ENCODE measurements at places on chromosomes 5 and 9. TPM values are rescaled to one million over a fixed set of nuclear protein-coding genes. Genes with fewer than 3 reads are reported as not detected.

The FLT4 gene
- 38.6 TPM for total RNA-seq

The TSC1 gene
- 44.9 TPM for total RNA-seq

The GALNT12 gene
- 28.3 TPM for total RNA-seq

The FSTL4 gene
- 0.67 TPM for total RNA-seq

The QRFP gene
- not detected for total RNA-seq

The CTXN3 gene
- not detected for total RNA-seq

The SLC6A7 gene
- not detected for total RNA-seq

The DNAJB5 gene
- 8.3 TPM for total RNA-seq

DNA sequence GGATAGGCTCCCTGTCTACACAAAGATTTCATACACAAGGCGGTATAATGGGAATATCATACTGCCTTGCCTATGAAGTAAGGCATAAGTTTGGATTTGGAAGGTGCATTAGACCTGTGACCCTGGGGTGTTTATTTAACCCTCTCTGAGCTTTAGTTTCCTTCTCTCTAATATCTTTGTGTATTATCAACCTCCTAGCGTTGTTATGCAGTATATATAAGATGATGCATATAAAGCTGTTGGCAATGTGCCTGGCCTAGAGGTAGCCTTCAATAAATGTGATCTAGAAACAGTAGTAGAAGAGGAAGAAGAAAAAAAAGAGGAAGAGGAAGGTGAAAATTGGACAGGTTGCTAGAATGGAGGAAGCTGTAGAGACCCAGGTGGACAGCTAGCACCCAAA lies 311.6 kb upstream of the CLINT1 start:
- DNase-seq, result no peak
- no peaks in the 10 kb centered on the region for H3K4me1 ChIP-seq
- no peaks in the 10 kb centered on the region for H3K36me3 ChIP-seq
- H3K27me3 ChIP-seq, result peaks cover 5% of the 10 kb centered on the region
- no peak overlapping the region for H3K4me3 ChIP-seq
- no peak overlapping the region for H3K27ac ChIP-seq

- H3K36me3 ChIP-seq, result no peaks in the 10 kb centered on the region
- DNase-seq, result no peak
- H3K27me3 ChIP-seq, result no peaks in the 10 kb centered on the region
- H3K4me3 ChIP-seq, result no peak overlapping the region
- H3K27ac ChIP-seq, result no peak overlapping the region
These were observed 537.8 kb upstream of the BRINP1 start for GRCh38 chr9:119907056-119907455.

- H3K27ac ChIP-seq, result no peak overlapping the region
- no peak for DNase-seq
- H3K4me3 ChIP-seq, result no peak overlapping the region
- no peaks in the 10 kb centered on the region for H3K36me3 ChIP-seq
These were observed 13.6 kb upstream of the LMNB1 start for GRCh38 chr5:126763371-126763770.

DNA sequence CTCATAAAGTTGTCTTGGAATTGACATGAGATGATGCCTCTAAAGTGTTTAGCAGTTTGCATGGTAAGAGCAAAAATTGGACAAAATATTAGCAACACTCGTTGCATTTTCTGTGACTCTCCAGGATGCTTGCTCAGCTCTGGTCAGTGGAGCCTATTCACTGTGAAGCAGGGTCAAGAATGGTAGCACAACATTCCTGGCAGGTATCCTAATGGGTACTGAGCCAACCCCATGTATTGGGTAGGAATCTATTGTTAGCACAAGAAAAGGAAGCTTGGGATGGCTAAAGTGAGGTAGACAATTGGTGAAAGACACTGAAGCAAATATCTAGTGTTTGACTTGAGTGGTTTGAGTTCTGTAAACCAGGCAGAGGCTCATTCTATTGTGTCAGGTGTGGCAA lies 10.4 kb upstream of the ACTBL2 start:
- H3K27ac ChIP-seq, result no peak overlapping the region
- no peaks in the 10 kb centered on the region for H3K36me3 ChIP-seq
- peaks cover 14% of the 10 kb centered on the region for H3K4me1 ChIP-seq
- no peak overlapping the region for H3K4me3 ChIP-seq

- no peak overlapping the region for H3K4me3 ChIP-seq
- no peaks in the 10 kb centered on the region for H3K27me3 ChIP-seq
- DNase-seq, result peak; percentile 44
- no peak overlapping the region for H3K27ac ChIP-seq
- peaks cover 8% of the 10 kb centered on the region for H3K36me3 ChIP-seq
These were observed 86.2 kb downstream of the GIN1 start for GRCh38 chr5:103033696-103034095.

- no peak overlapping the region for H3K4me3 ChIP-seq
- no peaks in the 10 kb centered on the region for H3K4me1 ChIP-seq
- no peak overlapping the region for H3K27ac ChIP-seq
- H3K27me3 ChIP-seq, result no peaks in the 10 kb centered on the region
- DNase-seq, result no peak
These were observed 274.4 kb upstream of the SEMA6A start for GRCh38 chr5:116848954-116849581.

GRCh38 chr5:5523066-5523505 lies 100.6 kb downstream of the ICE1 start:
- H3K36me3 ChIP-seq, result no peaks in the 10 kb centered on the region
- no peak overlapping the region for H3K4me3 ChIP-seq
- H3K4me1 ChIP-seq, result peaks cover 3% of the 10 kb centered on the region
- H3K27me3 ChIP-seq, result no peaks in the 10 kb centered on the region
- no peak for DNase-seq

- H3K36me3 ChIP-seq, result no peaks in the 10 kb centered on the region
- no peak overlapping the region for H3K4me3 ChIP-seq
- H3K27ac ChIP-seq, result no peak overlapping the region
- no peaks in the 10 kb centered on the region for H3K27me3 ChIP-seq
- peak; percentile 59 for DNase-seq
These were observed 2.7 kb upstream of the GBGT1 start for GRCh38 chr9:133166392-133166791.

- H3K4me3 ChIP-seq, result no peak overlapping the region
- no peaks in the 10 kb centered on the region for H3K36me3 ChIP-seq
- H3K27ac ChIP-seq, result no peak overlapping the region
- H3K27me3 ChIP-seq, result no peaks in the 10 kb centered on the region
- no peaks in the 10 kb centered on the region for H3K4me1 ChIP-seq
- no peak for DNase-seq
These were observed 334.0 kb downstream of the PSAT1 start for GRCh38 chr9:78630966-78631365.

DNA sequence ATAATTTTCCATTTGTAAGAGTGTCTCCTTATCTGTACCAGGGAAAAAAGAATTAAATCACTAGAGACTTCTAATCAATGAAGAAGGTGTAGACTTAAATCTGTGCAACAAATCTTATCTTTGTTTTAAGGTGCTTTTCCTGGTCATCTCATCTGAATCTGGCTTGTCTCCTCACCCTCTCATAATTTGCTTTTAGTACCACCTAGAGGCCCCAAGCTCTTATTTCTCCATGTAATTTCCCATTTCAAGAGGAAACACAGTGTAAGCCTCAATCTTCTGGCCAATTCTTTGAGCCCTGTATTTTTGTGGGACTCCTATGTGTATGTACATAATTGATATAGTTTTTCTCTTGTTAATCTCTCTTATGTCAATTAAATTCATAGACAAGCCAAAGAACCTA lies 1975.3 kb upstream of the CDH6 start:
- no peaks in the 10 kb centered on the region for H3K4me1 ChIP-seq
- H3K4me3 ChIP-seq, result no peak overlapping the region
- DNase-seq, result no peak
- no peak overlapping the region for H3K27ac ChIP-seq
- H3K36me3 ChIP-seq, result no peaks in the 10 kb centered on the region
- no peaks in the 10 kb centered on the region for H3K27me3 ChIP-seq

DNA sequence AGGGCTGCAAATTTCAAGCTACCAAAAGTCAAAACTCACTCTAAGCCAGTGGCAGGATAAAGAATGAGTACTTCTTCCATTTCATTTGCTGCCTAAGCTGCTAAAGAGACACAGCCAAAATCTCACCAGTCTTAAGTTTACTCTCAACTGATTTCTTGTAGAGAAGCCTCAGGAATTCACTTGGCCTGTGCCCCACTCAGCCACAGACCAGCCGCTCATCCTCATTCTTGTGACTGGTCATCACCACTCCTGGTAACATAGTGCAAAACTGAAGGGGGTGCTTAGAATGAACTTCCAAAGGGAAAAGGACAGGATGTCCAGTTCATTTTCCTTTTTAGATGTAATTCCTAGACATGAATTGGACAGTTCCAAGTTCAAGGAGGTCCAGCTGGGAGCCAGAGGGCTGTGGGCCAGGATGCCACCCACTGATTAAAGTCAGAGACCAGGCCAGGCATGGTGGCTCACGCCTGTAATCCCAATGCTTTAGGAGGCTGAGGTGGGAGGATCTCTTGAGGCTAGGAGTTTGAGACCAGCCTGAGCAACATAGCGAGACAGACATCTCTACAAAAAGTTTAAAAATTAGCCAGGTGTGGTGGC lies 72.7 kb upstream of the RANBP3L start:
- H3K27ac ChIP-seq, result peak overlapping the region; percentile 63
- no peak overlapping the region for H3K4me3 ChIP-seq
- peaks cover 14% of the 10 kb centered on the region for H3K4me1 ChIP-seq
- H3K27me3 ChIP-seq, result no peaks in the 10 kb centered on the region
- DNase-seq, result no peak
- H3K36me3 ChIP-seq, result no peaks in the 10 kb centered on the region

DNA sequence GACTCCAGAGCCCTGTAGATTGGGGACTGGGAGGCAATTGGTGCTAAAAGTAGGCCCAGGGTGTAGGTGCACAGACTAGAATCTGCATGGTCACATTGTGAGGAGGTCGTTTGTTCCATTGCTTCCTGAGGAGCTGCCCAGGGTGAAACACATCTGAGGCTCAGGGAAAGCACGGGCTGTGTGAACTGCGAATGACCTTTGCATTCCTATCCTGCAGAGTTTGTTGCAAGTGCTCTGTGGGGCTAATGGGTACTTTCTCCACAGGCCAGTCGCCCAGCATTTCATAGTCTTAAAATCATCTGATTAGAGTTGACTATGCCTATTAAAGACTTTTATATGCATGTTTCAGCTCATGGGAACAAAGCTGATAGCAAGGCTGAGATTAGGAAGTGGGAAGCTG lies 14.4 kb upstream of the SLC46A2 start:
- DNase-seq, result no peak
- H3K36me3 ChIP-seq, result no peaks in the 10 kb centered on the region
- H3K4me3 ChIP-seq, result no peak overlapping the region
- no peak overlapping the region for H3K27ac ChIP-seq
- H3K27me3 ChIP-seq, result no peaks in the 10 kb centered on the region

- H3K27me3 ChIP-seq, result no peaks in the 10 kb centered on the region
- DNase-seq, result peak; percentile 87
- H3K4me1 ChIP-seq, result peaks cover 62% of the 10 kb centered on the region
- H3K4me3 ChIP-seq, result peak overlapping the region; percentile 23
- H3K36me3 ChIP-seq, result peaks cover 44% of the 10 kb centered on the region
These were observed 25.8 kb downstream of the FPGS start for GRCh38 chr9:127828262-127829031.

GRCh38 chr9:136206602-136207275 lies 1.8 kb upstream of the LHX3 start:
- no peak overlapping the region for H3K27ac ChIP-seq
- no peak for DNase-seq
- H3K4me1 ChIP-seq, result no peaks in the 10 kb centered on the region
- no peaks in the 10 kb centered on the region for H3K36me3 ChIP-seq
- no peak overlapping the region for H3K4me3 ChIP-seq
- H3K27me3 ChIP-seq, result peaks cover 36% of the 10 kb centered on the region

DNA sequence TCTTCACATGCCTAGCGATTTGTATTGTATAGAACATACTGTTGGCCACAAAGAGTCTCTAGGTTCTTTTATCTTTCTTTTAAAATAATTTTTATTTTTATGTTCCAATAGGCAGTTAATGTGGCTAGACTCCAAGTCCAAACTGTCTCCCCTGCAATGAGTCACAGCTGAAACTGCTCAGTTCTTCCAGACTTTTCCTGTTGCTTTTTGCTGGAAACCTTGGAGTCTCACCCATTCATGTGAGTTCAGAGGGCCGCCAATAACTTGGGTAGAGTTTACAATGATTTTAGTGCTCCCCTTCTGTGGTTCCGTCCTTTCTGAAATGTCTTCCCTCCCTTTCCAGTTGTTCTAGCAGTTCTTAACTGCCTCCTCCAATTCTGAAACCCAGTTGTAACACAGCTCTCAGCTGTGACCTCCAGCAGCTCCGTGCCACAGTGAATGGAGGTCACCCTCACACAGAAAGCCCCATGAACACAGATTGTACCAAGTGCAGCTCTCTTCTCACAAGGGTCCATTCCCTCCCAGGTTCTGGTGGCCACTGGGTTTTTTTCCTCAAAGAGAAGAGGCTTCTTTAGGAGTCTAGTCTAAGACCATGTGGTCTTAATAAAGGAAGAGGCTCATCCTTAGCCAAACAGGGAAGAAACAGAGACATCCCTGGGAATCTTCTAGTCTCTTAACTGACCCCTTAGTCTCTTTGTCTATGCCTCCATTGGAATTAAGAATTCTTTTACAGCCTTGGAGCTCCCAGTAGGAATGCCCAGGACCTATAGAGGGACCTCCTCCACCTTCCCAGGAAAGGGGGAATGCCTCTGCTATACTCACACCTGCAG lies 198.5 kb downstream of the SPOCK1 start:
- H3K4me1 ChIP-seq, result no peaks in the 10 kb centered on the region
- no peaks in the 10 kb centered on the region for H3K36me3 ChIP-seq
- DNase-seq, result no peak
- no peak overlapping the region for H3K4me3 ChIP-seq

DNA sequence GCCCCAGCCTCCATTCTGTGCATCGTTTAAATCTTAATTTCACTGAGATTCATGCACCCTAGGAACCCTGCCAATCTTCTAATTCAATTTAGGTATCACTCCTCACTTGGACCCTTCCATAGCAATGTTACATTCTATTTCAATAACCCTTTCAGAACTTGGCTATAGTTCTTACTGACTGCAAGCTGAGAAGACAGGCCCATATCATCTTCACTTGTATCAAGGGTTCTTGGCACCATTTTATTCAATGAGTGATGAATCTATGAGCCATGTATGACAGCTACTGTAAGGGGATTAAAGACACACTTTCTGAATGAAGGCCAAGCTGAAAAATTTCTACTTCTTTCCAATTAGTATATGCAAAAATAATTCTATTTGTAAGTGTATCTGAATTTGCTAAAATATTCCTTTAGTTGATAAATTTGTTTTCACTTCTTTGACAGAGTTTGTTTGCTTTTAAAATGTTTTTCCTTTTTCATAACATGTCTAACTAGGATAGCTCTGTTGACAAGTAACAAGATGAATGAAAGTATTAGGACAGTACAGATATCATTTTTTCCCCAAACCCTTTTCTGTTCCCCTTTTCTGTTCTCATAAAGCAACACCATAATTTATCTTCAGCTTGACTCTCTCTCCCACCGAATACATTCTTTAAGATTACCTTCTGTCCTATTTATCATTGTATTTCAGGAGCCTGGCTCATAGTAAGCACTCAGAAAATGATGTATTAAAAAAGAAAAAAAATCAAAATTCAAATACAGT lies 9.6 kb downstream of the ITGA2 start:
- H3K36me3 ChIP-seq, result no peaks in the 10 kb centered on the region
- H3K27me3 ChIP-seq, result no peaks in the 10 kb centered on the region
- H3K4me3 ChIP-seq, result no peak overlapping the region
- no peak for DNase-seq

- H3K36me3 ChIP-seq, result no peaks in the 10 kb centered on the region
- no peaks in the 10 kb centered on the region for H3K4me1 ChIP-seq
- no peak overlapping the region for H3K4me3 ChIP-seq
- H3K27ac ChIP-seq, result no peak overlapping the region
- no peaks in the 10 kb centered on the region for H3K27me3 ChIP-seq
These were observed 31.8 kb downstream of the CCNJL start for GRCh38 chr5:160280384-160281095.

- H3K4me3 ChIP-seq, result no peak overlapping the region
- no peak for DNase-seq
- no peak overlapping the region for H3K27ac ChIP-seq
- H3K4me1 ChIP-seq, result peaks cover 29% of the 10 kb centered on the region
These were observed 21.0 kb downstream of the NIPBL start for GRCh38 chr5:36897616-36898015.

Data from upper lobe of right lung (tissue), 1 donor.